Cardiac atrium fibroblast (primary cell): ENCODE measurements at places on chromosomes 5 and 9. TPM values are rescaled to one million over a fixed set of nuclear protein-coding genes. Genes with fewer than 3 reads are reported as not detected.

Gene PFN3
- not detected in 2 replicates for total RNA-seq

Gene MED7
- total RNA-seq, result 9.6 and 10.5 TPM in 2 replicates

Gene CCL28
- 2.9 and 5.2 TPM in 2 replicates for total RNA-seq

Gene MTX3
- 5.0 and 5.4 TPM in 2 replicates for total RNA-seq

Gene FBLL1
- 0.32 and 3.8 TPM in 2 replicates for total RNA-seq

Gene AJM1
- total RNA-seq, result 1.5 and 2.7 TPM in 2 replicates

Gene STK10
- total RNA-seq, result 41.1 and 60.5 TPM in 2 replicates

Gene BAAT
- total RNA-seq, result 0.16 TPM in 1 of 2 replicates, not detected in the other

Gene PCDHA8
- not detected in 2 replicates for total RNA-seq

Gene FXN
- 7.3 and 15.5 TPM in 2 replicates for total RNA-seq

Gene BSPRY
- not detected in 2 replicates for total RNA-seq
